ENCODE measurements at places on chromosomes 7 and 10.

DNA sequence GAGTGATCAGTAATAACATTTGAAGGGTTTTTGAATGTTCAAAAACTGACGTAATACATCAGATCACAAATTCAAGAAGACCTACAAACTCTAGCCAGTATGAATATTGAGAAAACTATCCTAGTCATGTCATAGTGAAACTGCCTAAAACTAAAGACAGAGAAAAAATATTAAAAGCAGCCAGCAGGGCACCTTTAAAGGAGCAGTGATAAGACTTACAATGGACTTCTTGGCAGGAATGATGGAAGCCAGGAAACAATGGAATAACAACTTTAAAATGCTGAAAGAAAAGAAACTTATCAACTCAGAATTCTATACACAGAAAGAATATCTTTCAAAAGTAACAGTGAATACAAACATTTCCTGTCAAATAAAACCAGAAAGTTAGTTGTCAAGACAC is 78.3 kb upstream of the CTBP2 start:
- DNase-seq: no peak

DNA sequence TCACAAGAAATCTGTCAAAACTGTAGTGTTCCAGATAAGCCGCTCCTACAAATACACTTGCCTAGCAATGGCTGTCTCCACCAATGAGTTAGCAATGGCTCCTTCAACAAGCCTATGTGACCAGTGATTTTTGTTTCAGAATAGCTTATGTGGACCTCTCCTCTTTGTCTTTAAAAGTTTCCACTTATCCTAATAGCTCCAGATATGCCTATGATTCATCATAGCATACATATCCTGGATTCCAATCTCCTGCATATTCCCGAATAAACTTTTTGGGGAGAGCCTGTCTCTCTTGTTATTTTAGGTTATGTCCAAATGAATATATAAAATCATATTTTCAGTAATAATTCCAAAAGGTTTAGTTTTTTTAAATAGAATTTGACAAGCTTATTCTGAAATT is 510.6 kb downstream of the ARL4A start:
- no peak for DNase-seq

DNA sequence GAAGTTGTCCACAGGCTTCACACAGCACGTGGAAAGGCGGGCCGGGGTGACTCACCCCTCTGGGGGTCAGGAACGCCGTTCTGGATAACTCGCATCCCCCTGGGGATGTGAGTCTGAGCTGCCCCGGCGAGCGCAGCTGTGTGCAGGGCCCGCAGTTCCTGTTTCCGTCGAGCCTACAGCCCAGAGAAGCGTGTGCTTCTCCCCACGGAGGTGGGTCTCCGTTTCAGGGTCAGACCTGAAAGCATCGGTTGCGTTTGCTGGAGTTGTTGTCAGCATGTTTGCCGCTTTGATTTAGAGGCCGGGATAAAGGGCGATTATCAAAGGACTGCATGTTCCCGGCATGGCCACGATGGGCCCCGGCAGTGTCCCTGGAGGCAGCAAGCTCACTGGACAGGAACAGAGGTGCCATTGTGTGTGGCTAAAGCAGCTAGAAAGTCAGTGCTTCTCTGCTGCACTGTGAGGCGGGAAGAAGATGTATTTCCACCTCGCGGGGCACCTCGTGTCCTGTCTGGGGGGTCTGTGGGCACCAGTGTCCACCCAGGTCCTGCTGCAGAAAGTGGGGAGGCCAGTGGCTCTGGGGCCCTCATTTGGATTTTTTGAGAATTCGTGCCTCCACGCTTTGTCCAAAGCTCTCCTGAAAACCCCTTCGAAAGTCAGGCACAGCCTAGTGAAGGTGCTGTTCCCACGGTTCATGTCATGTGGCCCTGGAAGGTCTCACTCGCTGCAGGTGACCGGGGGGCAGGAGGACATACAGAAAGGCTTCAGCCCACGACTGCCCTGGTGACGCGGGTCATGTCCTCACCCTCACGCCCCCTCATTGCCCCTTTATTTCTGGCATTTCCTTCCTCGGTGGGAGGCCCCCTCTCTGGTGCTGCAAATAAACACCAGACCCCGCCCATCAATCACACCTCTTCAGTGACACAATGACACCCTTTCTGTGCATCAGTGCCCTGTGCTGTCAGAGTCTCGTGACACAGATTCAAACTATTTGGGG is 27.4 kb upstream of the GDI2 start:
- DNase-seq: no peak

- DNase-seq: no peak
These were observed 61.2 kb downstream of the HHEX start for GRCh38 chr10:92750791-92751533.

DNA sequence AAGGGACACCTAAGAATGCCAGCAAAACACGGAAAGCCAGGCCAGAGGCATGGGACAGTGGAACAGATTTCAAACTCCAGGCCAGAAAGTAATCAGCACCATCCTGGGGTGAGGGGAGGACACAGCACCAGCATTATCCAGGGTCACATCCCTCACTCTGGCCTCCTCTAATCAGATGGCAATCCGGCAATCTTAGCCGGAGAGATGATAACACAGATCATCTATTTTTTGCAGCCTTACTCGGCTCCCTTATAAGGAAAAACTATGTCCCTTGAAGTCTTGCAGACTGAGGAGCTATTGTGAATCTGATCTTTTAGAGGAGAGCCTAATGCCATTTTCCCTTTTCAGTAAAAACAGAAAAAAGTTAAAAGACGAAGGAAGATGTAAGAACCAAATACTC is 16.5 kb downstream of the TRIL start:
- DNase-seq: no peak

- DNase-seq: no peak
These were observed 22.7 kb downstream of the SLC35G1 start for GRCh38 chr10:93916257-93917063.

GRCh38 chr7:80643336-80643915 is 5.0 kb downstream of the CD36 start:
- DNase-seq: no peak

- DNase-seq: no peak
These were observed 4.7 kb downstream of the CASD1 start for GRCh38 chr7:94514140-94514889.

- DNase-seq: peak; percentile 72
These were observed 39.2 kb downstream of the XPNPEP1 start for GRCh38 chr10:109883859-109884771.

GRCh38 chr7:139099172-139099947 is 10.2 kb downstream of the ZC3HAV1 start:
- DNase-seq: no peak

DNA sequence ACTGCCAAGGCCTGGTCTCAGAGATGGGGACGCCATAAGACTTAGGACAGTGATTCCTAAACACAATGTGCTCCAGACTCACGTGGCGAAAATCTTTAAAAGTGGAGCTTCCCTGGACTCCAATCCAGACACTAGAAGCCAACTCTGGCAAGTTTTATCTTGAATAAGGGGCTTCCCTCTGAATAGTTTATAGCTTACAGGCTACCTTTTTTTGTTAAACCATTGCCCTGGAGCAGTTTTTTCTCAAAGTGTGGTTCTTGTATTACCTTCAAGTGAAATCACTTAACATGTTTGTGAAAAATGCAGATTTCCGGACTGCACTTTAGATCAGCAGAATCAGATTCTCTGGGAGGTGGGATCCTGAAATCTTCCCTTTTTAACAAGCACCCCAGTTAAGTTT is 171.7 kb upstream of the PHF14 start:
- no peak for DNase-seq

GRCh38 chr7:110204527-110204926 is 886.4 kb upstream of the LRRN3 start:
- DNase-seq: no peak

DNA sequence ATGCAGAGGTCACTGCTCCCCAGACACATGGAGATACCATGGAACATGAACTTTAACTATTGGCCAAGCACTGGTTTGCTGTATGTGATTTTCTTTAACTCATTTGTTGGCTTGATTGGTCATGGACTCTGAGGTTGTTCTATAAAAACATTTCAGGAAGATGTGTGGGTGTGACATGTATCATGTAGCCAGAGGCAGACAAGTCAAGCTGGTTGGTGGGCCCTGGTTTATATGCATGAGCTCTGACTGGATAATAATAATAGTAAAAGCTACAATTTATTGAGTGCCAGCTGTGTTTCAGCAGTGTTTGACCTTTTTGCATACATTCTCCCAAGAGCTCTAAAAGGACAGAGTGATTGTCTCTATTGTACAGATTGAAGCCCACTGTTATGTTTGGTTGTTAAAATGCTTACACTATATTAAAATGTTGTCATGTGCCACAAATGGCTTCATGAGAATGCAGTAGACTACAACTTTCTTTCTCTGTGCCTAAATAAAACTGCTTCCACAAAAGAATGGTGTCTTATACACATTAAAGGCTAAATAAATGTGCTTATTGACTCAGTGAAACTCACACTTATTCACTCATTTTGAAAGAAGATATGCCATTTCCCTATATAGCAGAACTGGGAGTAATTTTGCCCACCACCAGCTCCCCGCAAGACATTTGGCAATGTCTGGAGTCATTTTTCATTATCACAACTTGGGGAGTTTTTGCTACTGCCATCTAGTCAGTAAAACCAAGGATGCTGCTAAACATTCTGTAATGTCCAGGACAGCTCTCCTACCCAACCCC is 243.6 kb upstream of the NFE2L3 start:
- no peak for DNase-seq

DNA sequence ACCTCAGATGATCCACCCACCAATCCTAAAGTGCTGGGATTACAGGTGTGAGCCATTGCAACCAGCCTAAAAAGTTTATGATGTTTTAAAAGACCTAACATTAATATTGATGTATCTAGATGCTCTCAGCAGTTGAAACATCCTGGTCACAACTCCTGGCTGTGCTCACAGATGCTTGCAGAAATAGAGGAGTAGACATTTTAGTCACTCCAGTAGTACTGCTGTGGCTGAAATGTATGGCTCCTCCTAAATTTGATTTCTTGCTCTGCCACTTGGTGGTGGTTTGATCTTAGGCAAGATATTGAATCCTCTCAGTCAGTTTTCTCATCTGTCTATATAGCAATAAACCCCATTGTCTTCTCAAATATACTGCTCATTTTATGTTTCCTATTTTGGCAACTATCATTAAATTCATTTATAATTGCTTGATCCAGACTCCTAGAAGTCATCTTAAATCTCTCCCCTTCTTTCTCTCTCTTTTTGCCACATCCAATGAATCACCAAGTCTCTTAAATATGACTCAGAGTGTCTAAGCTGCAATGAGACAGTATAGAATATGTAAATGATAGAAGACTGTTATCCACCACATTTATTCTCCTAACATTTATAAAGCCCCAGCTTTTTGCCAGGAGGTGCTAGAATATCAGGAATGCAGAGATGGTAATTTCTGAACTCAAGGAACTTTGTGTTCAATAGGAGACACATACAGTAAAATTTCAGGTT is 78.1 kb upstream of the NRBF2 start:
- no peak for DNase-seq

- DNase-seq: no peak
These were observed 122.5 kb upstream of the KLF6 start for GRCh38 chr10:3907514-3907913.

GRCh38 chr7:38682606-38683005 is 51.4 kb upstream of the AMPH start:
- no peak for DNase-seq

DNA sequence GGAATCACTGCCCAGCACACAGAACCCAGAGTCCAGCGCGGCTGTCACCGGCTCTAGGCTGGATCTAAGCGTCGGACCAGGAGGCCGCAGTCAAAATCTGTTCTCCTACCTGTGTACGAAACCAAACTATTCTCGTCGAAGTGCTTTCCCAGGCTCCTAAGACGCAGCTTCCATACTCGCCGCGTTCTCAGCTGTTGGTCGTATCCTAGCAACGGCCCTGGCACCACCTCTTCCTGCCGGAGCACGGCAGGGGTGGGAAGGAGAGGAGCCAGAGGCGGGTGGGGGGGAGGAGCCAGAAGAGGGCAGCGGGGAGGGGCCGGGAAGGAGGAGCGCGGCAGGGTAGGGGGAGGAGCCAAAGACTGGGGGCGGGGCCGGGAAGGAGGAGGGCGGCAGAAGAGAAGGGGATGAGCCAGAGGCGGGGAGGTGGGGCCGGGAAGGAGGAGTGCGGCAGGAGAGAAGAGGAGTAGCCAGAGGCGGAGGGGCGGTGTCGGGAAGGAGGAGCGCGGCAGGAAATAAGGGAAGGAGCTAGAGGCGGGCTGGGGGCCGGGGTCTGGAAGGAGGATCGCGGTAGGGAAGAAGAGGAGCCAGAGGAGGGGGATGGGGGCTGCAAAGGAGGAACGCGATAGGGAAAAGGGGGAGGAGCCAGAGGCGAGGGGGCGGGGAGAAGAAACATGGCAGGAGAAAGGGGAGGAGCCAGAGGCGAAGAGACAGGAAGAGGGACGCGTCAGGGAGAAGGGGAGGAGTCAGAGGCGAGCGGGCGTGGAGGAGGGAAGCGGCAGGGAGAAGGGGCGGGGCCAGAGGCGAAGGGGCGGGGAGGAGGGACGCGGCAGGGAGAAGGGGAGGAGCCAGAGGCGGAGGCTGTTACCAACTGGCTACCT is at the start of gene IQUB:
TSS of gene IQUB (minus strand) at position 213 of the 878 bp plus-strand sequence. CDS start 22,255 bp downstream, outside the sequence.
- DNase-seq: peak; percentile 98

DNA sequence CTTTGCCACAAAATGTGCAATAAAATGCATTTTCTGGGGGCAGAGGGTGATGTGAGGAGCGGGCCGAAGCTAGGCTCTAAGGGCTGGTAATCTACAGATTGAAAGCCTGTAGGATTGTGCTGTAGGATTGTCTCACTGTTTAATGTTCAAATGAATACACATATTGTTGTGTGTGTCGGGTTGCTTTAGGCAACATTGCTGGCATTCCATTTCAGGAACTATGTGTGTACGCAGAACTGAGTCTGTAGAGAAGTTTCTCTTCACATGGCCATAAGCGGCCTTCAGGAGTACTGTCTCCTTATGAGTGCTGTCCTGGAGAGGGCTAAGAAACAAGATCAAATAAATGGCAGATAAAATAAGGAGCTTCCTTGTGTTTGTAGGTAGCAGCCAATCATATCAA is 540.2 kb downstream of the GATA3 start:
- DNase-seq: no peak

GRCh38 chr7:25093268-25093826 is 31.7 kb downstream of the CYCS start:
- DNase-seq: peak; percentile 5

- DNase-seq: no peak
These were observed 106.9 kb downstream of the SND1 start for GRCh38 chr7:127758845-127759244.

- no peak for DNase-seq
These were observed 277.0 kb downstream of the EXOC4 start for GRCh38 chr7:133529861-133530260.

DNA sequence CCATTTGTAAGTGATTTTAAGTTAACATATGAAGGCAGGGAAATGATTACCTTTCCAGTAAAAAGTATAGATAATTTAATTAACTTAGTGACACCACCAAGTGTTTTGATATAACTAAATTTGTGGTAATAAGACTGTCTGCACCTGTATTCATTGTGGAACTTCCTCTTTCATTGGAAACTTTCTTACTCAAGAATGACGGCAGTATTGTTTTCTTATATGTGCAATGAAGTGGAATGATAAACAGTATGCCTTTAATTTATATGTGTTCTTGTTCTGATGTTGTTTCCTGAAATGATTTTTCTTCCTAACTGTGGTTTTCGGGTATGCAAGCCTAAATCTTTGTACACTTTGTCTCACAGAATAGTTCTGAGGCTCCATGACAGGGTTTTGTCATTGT is 46.4 kb downstream of the CASD1 start:
- DNase-seq: no peak

Measured in anterior cingulate cortex (tissue), 58 donors.